ENCODE measurements at places on chromosomes 13 and 19.

- DNase-seq, result no peak
Measured at GRCh38 chr13:44224450-44225149, 149.0 kb upstream of the SERP2 start.

DNA sequence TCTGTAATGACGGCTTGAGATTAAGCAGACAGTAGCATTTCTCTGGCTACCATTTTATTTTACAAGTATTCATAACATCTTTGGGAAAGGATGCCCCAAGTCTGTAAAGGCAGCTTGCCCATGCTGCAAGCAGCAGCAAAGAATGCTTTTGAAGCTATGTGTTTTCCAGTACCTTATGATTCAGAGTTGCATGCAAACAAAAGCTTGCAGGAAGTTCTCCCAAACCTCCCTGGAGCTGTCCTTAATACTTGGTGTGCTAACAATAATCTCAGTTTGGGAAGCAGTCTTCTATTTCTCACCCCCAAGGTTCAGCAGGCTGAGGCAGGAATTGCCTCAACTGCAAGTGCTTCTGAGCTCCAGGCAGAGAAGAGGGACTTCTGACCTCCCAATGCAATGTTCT lies 60.8 kb downstream of the CCNA1 start:
- no peak for DNase-seq

- no peak for DNase-seq
Measured at GRCh38 chr13:73773168-73773549, 361.0 kb downstream of the KLF12 start.

DNA sequence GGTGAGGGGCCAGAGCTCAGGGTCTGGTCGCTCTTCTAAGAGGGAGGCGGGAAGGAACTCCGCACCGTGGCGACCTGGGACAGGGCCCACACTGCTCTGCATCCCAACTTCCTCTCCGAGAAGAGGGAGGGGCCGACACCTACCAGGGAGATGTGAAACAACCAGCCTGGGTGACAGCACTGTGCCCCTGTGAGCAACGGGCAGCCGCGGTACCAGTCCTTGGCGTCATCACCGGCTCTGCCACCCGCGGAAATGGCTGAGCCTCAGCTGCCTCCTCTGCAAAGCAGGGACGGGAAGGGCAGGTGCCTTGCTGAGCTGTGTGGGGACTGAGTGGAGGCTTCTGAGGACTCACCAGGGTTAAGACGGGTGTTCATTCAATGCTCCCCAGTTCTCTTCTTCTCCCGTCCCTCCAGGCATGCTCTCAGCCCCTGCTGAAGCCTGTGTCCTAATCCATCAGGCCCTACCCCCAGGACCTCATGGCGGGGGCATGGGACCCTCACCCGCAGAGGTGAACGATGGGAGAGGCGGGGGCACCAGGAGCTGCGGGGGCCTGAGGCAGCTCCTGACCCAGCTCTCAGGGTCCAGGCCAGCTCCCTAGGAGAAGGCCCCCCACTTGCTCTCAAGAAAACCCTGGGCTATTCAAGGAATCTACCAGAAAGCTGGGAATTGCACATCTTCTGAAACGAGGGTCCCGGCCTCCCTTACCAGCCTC lies 9.3 kb downstream of the ZNF787 start:
- peak; percentile 36 for DNase-seq

DNA sequence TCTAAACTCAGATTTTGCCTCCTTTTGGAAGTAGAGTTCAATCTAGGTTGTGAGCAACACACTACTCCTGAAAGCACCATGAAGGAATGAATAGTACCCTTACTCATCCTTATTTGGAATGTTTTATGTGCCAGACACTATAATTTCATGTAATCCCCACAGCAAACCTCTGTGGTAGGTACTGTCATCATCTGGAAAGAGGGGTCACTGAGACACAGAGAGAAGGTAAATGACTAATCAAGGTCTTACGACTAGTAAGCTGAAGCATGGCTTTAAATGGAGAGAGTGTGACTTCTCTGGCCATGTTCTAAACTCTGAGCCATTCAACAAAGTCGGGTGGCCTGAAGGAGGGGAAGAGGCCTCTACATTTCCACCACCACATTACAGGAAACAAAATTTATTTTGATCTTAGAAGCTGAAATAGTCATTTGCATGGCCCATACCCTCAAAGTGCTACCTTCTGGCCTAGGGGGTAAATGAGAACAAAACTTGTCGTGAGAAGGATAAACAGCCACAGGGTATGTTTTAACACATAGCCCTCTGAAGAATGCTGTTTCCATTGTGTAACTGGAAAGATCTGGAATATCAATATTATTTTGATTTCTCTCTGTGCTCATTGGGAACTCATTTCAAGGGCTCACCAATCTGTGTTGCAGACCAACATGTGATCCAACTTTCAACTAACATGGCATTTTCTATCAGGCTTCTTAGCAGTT lies 180.8 kb upstream of the RFC3 start:
- DNase-seq, result no peak

GRCh38 chr19:42488783-42489521 lies 39.3 kb downstream of the CEACAM1 start:
- no peak for DNase-seq

DNA sequence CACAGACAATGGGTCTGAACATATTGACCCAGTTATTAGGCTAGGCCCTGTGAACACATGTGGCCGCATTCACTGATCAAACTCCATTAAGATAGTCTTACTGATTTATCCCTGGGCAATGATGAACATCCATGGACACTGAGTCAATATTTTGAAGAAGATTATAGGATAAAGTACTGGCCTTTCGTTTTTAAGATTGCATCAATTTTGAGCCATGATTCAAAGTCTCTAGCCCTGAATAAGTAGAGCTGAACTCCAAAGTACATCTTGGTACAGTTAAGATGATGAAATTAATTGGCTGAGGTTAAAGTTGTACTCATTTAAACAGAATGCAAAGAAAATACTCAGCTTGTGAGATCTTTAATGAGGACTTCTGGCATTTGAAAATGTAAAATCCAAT lies 1581.9 kb downstream of the EFNB2 start:
- DNase-seq, result no peak

DNA sequence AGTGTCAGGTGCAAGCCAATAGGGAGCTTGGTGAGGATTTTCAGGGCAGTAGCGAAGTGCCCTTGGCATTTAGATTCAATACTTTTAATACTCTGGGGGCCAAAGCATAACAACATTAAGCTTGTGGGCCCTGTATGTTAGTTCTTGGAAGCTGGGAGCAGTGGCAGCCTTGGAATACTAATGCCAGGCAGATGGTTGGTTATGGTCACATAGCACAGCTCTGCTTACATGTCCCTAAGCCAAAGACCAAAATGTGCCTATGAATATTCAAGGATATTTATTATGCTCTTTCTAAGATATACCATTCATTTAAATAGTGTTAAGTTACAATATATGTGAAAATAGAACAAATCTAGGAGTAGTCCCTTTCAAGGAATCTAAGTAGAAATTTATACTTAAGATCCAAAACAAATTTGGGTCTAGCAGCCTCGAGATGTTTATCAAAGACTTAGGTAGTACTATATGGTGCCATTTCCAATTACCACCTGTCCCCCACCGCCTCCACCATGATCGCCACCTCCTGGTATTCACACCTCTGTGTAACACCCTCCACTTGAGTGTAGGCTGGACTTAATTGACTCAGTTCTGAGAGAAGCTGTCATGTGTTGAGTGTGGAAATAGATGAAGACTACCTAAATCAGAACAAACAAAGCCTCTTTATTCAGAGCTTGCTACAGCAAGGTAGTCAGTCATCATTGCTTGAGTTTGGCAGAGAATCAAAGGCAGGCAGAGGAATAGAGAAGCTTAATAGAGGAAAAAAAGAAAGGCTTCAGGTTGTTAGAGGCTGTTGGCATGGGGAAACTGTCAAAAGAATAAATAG lies 261.0 kb downstream of the GPC5 start:
- no peak for DNase-seq

GRCh38 chr19:49646586-49646985 lies 4.6 kb downstream of the SCAF1 start:
- no peak for DNase-seq

- DNase-seq, result no peak
Measured at GRCh38 chr19:16677055-16677454, 16.1 kb downstream of the TMEM38A start.

DNA sequence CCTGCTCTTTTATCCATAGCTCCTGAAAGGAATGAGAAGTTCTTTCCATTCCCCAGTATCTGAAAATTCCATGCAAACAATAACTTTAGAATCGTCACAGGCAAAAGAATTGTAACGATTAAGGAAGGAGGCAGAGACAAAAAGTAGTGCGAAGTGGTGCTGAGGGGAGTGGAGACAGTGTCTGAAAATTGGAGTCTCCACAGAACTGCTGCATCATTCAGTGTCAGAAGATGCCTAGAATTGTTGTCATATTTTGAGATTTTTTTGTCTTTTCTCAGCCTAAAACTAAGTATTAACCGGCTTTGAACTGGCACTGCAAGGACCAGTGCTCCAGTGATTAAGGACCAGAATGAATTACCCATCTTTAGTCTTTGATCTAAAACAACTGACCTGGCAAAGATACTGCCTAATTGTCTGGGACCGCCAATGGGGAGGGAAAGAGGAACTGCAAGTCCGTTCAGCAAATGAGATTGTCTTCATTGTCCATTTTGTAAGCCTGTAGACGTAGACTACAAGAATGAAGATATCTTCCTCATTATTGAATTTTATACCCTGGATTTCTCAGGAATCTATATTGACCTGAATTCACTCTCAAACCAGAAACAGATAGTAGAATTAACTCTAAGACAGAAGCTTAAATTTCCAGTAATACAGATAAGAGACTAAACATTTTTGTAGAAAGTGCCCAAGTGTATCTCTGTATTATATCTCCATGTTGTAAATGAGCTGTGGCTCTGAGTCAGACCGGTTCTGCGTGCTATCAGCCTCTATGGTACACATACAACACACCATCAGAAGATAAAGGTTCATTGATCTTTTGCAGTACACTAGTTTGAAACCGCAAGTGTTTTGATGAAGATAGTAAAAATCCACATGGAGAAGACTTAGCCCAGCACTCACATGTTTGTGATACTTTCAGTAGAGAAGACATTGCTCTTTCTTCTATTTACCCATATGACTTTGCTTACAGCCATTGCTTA lies 293.2 kb downstream of the EFNB2 start:
- no peak for DNase-seq

DNA sequence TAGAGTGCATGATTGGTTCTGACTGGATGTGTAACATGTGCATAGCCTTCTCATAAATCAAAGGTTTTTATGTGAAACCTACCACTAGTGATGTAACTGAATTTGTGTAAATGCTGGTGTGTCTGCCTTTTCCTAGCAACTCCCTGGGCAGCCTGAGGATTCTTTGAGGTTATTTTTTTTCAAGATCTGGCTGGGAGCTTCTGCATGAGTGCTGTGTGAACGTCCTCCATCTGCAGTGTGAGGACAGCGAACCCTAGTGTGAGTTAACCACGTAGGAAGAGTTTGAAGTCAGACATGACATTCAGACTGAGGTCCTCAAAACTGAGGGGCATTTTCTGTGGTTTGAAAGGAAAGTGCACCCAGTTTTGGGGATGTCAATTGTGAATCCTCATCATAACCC lies 39.9 kb downstream of the DPRX start:
- no peak for DNase-seq

GRCh38 chr13:46348961-46349360 lies 38.1 kb downstream of the RUBCNL start:
- DNase-seq, result no peak

DNA sequence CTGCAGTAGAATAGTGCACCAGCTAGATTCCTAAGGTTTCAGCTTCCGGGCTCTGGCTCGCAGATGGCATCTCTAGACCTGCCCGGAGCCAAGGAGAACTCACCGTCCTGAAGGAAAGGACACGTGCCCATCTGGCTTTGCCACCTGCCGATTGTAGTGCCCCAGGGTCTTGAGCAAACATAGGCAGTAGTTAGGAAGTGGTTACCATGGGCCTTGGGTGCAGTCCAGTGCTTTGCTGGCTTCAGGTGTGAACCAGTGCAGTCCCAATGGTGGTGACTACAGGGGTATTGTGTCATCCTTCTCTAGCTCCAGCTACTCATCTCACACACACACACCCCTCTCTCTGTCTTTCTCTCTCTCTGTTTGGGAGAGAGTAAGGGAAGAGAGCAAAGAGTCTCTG lies 61.4 kb upstream of the TEX29 start:
- no peak for DNase-seq

DNA sequence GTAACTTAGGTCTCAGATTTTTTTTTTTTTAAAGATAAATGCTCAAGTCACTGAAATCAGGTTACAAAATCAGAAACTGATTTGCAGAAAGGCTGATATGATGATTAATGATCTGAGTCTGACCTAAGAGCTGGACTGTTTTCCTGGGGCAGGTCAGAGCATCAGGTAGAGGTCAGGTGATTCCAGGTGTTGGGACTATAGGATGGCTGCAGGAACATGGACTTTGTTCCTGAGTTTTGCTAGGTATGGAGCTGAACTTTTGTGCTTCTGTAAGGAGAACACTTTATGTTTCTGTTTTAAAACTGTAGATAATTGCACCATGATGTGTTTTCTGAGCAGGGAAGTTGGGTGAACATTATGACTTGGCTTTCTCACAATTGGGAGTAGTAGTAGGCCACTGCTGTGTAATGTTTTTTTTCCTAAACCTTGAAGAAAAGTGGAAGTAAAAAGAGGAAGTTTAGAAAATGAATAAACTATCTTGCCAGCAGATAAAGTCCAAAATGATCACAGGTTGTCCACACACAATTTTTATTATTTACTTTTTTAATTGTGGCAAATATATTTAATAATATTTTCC lies 297.2 kb downstream of the DCT start:
- DNase-seq, result no peak

DNA sequence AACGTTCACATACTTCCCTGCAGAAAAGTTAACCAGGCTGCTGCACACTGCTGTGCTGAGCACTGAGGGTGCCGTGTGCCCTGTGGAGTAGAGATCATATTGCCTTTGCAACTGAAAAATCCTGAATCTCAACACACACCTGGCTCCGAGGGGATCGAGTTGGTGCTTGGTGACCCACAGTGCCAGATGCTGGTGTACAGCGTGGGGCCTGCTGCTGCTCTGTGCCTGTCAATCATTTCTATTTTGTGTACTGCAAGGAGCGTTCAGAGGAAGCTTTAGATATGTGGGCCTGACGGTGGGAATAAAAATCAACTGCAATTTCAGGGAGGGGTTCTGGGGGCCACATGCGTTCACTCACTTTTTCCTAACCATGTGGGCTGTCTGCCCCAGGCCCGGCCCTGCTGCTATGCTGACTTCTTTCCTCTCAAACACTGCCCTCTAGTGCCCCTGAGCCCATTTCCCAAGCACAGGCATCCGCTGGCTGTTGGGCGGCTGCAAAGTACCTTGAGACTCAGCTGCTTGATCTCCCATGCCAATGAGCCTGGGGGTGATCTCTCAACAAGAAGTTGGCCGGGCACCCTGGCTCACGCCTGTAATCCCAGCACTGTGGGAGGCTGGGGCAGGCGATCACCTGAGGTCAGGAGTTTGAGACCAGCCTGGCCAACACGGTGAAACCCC lies 9.7 kb upstream of the LENG8 start:
- peak; percentile 68 for DNase-seq

- peak; percentile 25 for DNase-seq
Measured at GRCh38 chr19:4730740-4731171, 7.1 kb upstream of the DPP9 start.

GRCh38 chr19:44903216-44903601 lies 2.4 kb upstream of the APOE start:
- no peak for DNase-seq

GRCh38 chr19:33005440-33005839 lies 33.4 kb downstream of the FAAP24 start:
- no peak for DNase-seq

GRCh38 chr13:32264407-32264806 lies 50.8 kb downstream of the ZAR1L start:
- peak; percentile 7 for DNase-seq

GRCh38 chr13:76418404-76418803 lies 467.8 kb downstream of the KCTD12 start:
- no peak for DNase-seq

GRCh38 chr13:50912851-50913250 lies 3.3 kb downstream of the RNASEH2B start:
- DNase-seq, result no peak

All from cerebellar cortex (tissue), 1 donor.